Aortic smooth muscle cell (primary cell): ENCODE measurements at places on chromosomes 11 and 22. TPM values are rescaled to one million over a fixed set of nuclear protein-coding genes. Genes with fewer than 3 reads are reported as not detected.

Gene MMP12
- not detected in 2 replicates for total RNA-seq

Gene TEX12
- total RNA-seq = 0.12 and 0.13 TPM in 2 replicates

Gene CHST1
- 1.1 and 1.2 TPM in 2 replicates for total RNA-seq

Gene RASGRP2
- 0.19 TPM in 1 of 2 replicates, not detected in the other for total RNA-seq

Gene YPEL1
- 1.3 and 1.4 TPM in 2 replicates for total RNA-seq

Gene SHANK3
- 0.62 and 0.79 TPM in 2 replicates for total RNA-seq

Gene C11orf58
- total RNA-seq = 257 and 299 TPM in 2 replicates

Gene TECTA
- 0.40 and 0.44 TPM in 2 replicates for total RNA-seq

Gene KCNK4
- not detected in 2 replicates for total RNA-seq

Gene NCR3LG1
- total RNA-seq = 5.2 and 6.6 TPM in 2 replicates

Gene SIK3
- 14.1 and 16.9 TPM in 2 replicates for total RNA-seq

Gene SEPTIN3
- not detected in 2 replicates for total RNA-seq

Gene IGLL5
- not detected in 2 replicates for total RNA-seq

Gene SCN4B
- total RNA-seq = not detected in 2 replicates

Gene APOBEC3A
- total RNA-seq = not detected in 2 replicates

Gene FOLH1
- 0.13 and 0.62 TPM in 2 replicates for total RNA-seq

Gene IGSF9B
- 0.68 and 3.8 TPM in 2 replicates for total RNA-seq

Gene APLNR
- 0.19 and 0.66 TPM in 2 replicates for total RNA-seq

Gene UEVLD
- 23.1 and 24.7 TPM in 2 replicates for total RNA-seq

Gene DNAJB7
- total RNA-seq = not detected in 2 replicates

Gene MRPL11
- 32.0 and 32.1 TPM in 2 replicates for total RNA-seq

Gene TMEM45B
- 0.13 TPM in 1 of 2 replicates, not detected in the other for total RNA-seq

Gene ANO5
- 0.66 and 2.3 TPM in 2 replicates for total RNA-seq

Gene HEPHL1
- total RNA-seq = not detected in 2 replicates

Gene FAM181B
- total RNA-seq = not detected in 2 replicates

Gene C11orf97
- not detected in 2 replicates for total RNA-seq

Gene ASRGL1
- total RNA-seq = 1.3 and 1.5 TPM in 2 replicates

Gene ZBTB44
- 17.7 and 24.4 TPM in 2 replicates for total RNA-seq

Gene MPPED2
- total RNA-seq = 0.12 and 0.13 TPM in 2 replicates

Gene OR51I1
- total RNA-seq = 0.06 TPM in 1 of 2 replicates, not detected in the other

Gene PLAAT2
- total RNA-seq = not detected in 2 replicates

Gene SCO2
- 0.62 and 2.0 TPM in 2 replicates for total RNA-seq

Gene MAPK1
- total RNA-seq = 59.4 and 62.8 TPM in 2 replicates
